BJ (cell line): ENCODE measurements at places on chromosomes 16 and 17.

GRCh38 chr16:52251495-52251894, 295.4 kb downstream of the TOX3 start:
- no peak for DNase-seq

DNA sequence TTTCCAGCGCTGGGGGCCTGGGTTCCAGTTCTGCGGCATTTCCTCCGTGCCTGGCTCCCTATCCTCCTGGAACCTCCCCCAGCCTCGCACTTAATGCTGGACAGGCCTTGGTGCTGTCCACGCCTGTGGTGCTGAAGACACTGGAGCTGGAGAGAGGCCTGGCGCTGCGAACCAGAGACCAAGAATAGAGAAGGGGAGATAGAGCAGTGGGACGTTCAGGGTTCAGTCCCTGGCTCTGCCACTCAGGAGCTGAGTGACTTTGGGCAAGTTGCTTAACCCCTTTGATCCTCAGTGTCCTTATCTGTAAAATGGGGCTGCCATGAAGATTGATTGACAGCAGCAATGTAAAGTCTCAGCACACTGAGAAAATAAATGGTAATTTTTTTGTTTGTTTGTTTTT, 11.9 kb downstream of the SBK1 start:
- DNase-seq = no peak

DNA sequence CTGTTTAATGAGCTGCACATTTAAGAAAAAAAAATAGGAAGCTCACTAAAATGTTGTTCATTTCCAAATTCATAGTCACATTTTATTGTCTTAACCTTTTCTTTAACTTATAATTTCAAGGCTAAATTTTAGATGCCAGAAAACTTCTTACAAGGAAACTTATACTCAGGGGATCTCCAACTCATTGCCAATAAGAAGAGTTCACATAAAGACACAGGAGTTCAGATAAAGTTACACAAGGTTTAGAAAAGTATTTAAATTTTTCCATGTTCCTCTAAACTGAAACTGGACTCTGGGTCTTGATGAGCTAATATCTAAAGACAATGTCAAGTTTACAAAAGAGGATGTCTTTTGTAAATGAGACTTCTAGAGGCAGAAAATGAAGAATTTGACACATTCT, 190.7 kb upstream of the KCNJ16 start:
- DNase-seq = no peak

- DNase-seq = no peak
Measured at GRCh38 chr16:76488065-76488417, 210.8 kb downstream of the CNTNAP4 start.

GRCh38 chr17:6285486-6285885, 149.4 kb downstream of the AIPL1 start:
- no peak for DNase-seq

- DNase-seq = no peak
Measured at GRCh38 chr17:17180741-17181525, 25.2 kb downstream of the PLD6 start.

GRCh38 chr17:75428543-75429469, 23.3 kb upstream of the GRB2 start:
- DNase-seq = peak; percentile 29

GRCh38 chr16:66152823-66153393, 213.6 kb upstream of the CDH5 start:
- DNase-seq = peak; percentile 65

- DNase-seq = no peak
Measured at GRCh38 chr17:31722251-31723056, 136.6 kb downstream of the COPRS start.

DNA sequence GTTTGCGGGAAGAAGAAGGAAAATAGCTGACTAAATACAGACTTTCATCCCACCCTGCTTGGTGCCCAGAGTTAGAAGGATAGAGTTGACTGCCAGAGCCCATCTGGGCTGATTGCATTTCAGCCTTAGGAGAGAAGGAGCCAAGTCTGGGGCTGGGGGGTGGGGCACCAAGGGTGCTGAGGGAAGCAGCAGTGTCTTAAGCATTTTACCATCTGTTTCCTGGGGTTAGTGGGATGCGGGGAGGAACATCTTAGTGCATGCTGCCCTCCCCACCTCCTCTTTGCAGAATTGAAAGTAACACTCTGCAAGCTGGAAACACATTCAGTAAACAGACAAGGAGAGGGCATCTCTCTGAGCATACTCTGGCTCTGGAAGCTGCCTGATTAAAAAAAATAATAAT, 1.5 kb upstream of the ARL5C start:
- no peak for DNase-seq

DNA sequence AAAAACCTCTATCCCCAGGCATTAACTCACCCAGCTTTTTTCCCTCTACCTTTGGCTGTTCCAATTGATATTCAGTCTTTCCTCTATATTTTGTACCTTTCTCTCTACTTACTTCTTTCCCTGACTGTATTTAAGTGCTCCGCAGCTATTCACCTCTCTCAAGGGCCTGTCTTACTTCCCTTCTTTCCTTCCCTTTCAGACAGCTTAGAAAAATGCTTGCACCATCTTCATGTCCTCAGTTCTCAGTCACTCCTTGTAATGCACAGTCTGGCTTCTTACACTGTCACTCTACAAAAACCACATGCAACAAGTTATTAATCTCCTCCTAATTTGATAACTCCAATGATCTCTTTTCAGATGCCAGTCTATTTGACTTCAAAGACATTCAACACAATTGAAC, 163.4 kb downstream of the PHKB start:
- DNase-seq = no peak

- DNase-seq = no peak
Measured at GRCh38 chr17:80414508-80414802, 512 bp upstream of the ENDOV start.

DNA sequence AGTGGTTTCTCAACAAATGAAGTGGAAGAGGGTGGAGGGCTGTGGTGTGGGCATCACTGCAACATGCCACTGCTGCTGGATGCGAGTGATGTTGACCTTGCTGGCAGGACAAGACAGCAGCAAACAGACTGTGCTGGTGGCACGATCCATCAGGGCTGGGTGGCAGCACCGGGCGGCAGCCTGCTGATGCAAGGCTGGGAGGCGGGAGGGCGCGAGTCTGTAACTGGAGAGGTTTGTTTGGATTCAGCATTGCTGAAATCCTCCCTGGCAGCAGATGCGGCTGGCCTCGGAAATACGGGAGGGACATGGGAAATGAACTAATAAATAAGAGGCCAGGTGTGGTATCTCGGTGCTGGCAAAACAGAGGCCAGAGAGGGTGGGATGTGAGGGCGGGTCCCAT, 224.2 kb downstream of the ENGASE start:
- no peak for DNase-seq

- no peak for DNase-seq
Measured at GRCh38 chr17:47692895-47693730, 848 bp upstream of the TBKBP1 start.

DNA sequence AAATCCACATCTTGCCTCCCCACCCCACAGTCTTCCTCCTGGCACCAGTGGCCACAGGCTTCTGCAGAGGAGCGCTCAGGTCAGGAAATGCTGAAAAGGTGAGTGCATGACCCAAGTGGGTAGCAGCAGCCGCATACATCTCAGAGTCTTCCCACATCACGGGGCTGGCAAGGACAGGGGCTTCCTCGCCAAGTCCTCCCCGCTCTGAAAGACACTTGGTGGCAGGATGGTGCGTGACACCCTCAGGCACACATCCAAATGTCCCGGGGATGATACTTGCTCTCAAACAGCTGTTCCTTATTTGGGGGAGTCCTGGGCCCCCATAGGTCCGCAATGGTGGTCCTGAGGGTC, 8.8 kb upstream of the SLC16A5 start:
- no peak for DNase-seq

- DNase-seq = no peak
Measured at GRCh38 chr16:8905168-8905762, 23.1 kb downstream of the LITAFD start.

GRCh38 chr17:68963958-68964357, 8.8 kb upstream of the ABCA8 start:
- DNase-seq = no peak

DNA sequence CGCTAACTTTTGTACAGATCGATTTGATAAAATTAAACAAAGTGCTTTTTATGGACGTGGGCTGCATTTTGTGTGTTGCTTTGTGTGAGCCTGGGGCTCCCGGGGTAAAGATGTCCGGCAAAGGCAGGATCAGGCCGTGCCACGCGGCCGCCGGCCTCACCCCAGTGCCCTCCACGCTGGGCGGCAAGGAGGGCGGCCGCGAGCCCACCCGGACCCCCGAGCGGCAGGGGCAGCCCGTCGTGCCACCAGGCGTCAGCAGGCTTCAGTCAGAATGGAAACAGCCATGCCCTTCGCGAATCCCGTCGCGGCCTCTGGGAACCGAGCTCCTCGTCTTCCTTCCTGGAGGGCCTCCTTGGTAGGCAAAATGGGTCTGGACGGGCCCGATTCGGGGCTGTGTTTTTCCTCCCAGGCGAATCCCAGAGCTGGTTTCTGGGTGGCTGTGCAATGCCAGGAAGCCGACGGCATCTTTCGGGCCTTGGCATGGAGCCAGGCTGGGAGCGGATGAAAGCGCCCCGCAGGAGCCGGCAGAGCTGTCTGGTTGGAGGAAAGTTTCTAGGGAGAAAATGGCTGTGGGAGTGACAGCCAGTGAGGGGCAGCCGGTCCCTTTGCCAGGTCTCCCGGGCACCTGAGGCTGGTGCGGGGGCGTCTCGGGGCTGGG, 5.5 kb downstream of the SOX8 start:
- no peak for DNase-seq

DNA sequence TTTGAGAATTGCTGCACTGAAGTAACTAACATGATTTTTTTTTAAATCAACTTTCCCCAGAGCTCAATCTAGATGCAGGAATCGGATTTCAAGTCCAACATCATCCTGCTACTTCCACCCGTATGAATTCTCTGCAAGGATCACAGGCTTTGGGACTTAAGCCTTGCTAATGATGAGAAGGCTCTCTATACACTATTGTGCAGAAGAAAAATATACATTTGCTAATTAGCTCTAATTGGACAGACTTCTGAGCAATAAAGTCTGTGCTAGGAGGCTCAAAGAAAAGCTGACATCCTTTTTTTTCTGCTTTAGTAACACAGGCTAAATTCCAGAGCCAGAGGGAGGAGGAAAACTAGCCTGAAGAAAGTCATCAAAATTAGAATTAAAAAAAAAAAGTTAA, 433.6 kb downstream of the PMP22 start:
- DNase-seq = no peak

GRCh38 chr17:42618442-42619150, 9.1 kb downstream of the TUBG1 start:
- no peak for DNase-seq

GRCh38 chr16:10984509-10984908, 40.1 kb downstream of the CLEC16A start:
- DNase-seq = no peak

GRCh38 chr17:77217123-77217522, 76.4 kb downstream of the SEC14L1 start:
- no peak for DNase-seq

DNA sequence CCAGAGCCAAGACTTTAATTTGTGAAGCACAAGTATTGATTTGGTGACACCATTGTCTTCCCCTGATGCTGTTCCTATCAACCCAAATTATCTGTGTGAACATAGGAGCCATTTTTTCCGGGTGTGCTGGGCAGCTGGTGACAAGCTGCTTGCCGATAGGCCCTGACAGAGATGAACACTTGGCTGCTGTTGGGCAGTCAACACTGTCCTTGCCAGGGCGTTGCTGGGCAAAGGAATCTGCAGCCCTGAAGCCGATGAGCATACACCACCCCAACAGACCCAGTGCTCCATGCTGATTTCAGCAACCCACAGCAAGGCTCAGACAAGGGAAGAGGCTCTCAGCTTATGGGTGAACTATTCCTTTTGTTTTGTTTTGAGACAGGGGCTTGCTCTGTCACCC, 105.4 kb downstream of the YPEL2 start:
- no peak for DNase-seq

GRCh38 chr17:2455956-2456355, 55.1 kb upstream of the MNT start:
- no peak for DNase-seq

DNA sequence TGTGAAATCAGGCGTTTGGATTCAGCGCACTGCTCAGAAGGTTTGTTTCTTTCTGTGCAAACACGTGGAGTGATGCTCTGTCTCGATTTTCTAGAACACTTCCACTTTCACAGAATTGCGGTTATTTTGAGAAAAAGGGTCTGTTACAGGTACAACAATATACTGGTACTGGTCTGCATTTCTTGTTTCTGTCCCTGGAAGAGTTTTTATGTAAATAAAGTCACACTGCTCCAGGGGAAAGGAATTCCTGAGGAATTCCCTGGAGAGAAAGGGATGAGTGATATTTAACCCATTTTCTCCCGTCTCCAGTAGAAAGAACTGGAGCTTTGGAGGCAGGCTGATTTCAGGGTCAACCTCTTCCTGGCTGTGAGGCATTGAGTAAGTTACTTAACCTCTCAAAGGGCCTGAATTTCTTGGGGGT, 16.2 kb upstream of the RMI2 start:
- DNase-seq = no peak

DNA sequence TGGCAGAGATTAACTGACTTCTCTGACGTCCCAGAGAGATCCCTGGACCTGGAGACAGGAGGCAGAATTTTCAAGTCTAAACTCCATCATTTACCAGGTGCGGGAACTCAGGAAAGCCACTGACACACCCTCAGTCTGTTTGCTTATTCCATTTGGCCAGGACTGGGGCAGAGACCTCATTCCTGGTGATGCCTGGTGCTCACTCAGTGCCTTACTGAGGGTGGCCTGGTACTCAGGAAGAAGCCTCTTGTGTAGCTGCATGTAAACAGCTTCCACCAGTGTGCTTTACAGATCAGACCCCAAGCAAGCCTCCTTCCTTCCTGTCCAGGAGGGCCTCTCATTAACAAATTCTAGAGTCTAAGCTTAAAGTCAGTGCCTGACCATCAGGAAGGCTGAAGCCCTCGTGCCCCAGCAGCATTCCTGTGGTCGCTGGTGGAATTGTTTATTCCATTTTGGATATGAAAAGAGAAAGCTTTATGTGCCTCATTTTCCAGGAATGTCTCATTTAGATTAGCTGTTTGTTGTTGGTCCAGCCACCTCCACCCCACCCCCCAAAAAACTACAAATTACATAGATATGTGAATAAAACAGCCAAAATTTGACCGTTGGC, 236.1 kb upstream of the CDH5 start:
- peak; percentile 82 for DNase-seq

DNA sequence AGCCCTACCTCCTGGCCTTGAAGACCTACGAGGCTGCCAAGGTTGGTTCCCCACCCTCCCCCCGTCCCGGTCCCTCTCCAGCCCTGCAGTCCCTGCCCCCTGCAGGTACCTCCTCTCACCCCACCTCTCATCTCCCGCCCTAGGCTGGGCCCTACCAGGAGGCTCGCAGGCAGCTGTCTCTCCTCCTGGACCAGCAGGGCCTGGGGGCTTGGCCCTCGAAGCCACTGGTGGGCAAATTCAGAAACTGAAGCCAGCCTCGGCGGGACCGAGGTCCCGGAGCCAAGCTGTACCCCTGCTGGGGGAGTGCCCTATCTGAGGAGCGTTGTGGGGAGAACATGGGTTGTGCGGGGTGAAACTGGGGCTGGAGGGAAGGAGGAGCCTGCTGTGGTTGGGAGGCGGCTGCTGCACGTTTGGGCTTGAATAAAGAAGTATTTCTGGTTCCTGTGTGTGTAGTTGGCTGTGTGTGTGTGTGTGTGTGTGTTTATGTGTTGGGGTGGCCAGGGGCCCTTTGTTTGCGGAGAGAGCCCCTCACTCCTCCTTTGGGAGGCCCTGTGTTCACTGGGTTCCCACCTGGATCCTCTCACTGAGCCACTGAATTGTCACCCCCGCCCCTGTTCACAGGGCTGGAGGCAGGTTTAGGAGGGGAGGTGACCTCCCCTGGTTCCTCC, 5.9 kb downstream of the ADAD2 start:
- no peak for DNase-seq
